Smooth muscle cell of trachea (primary cell): ENCODE measurements at places on chromosomes 5 and 9. TPM values are rescaled to one million over a fixed set of nuclear protein-coding genes. Genes with fewer than 3 reads are reported as not detected.

Gene NAIP
- total RNA-seq, result 2.5 and 8.7 TPM in 2 replicates

Gene PLK2
- 55.7 and 536 TPM in 2 replicates for total RNA-seq

Gene PCDHB9
- under 0.01 and 0.17 TPM in 2 replicates for total RNA-seq

Gene CDH9
- not detected in 2 replicates for total RNA-seq

Gene TMCO6
- 9.3 and 12.5 TPM in 2 replicates for total RNA-seq

Gene PNPLA7
- 1.3 and 2.0 TPM in 2 replicates for total RNA-seq

Gene PCDHGA12
- 26.0 and 35.4 TPM in 2 replicates for total RNA-seq

Gene TAL2
- total RNA-seq, result 0.29 TPM in 1 of 2 replicates, not detected in the other

Gene MZB1
- total RNA-seq, result not detected in 2 replicates

Gene TSLP
- total RNA-seq, result 5.7 and 6.5 TPM in 2 replicates

Gene LHX3
- under 0.01 TPM in 1 of 2 replicates, not detected in the other for total RNA-seq

Gene ADCY2
- 0.15 and 0.66 TPM in 2 replicates for total RNA-seq

Gene FOXD4L6
- not detected in 2 replicates for total RNA-seq

Gene XRCC4
- total RNA-seq, result 6.6 and 19.6 TPM in 2 replicates

Gene PALM2AKAP2
- total RNA-seq, result 4.4 and 5.1 TPM in 2 replicates

Gene IFNA21
- total RNA-seq, result not detected in 2 replicates

Gene FREM1
- total RNA-seq, result 0.15 and 0.17 TPM in 2 replicates

Gene IRX2
- total RNA-seq, result 2.0 and 6.1 TPM in 2 replicates

Gene NR5A1
- total RNA-seq, result not detected in 2 replicates

Gene CRB2
- total RNA-seq, result not detected in 2 replicates

Gene PIP5KL1
- 3.3 and 6.1 TPM in 2 replicates for total RNA-seq

Gene ORM1
- not detected in 2 replicates for total RNA-seq

Gene GLDC
- total RNA-seq, result 0.50 and 0.58 TPM in 2 replicates

Gene NMUR2
- not detected in 2 replicates for total RNA-seq

Gene OR13C8
- not detected in 2 replicates for total RNA-seq

Gene GMCL2
- under 0.01 TPM in 1 of 2 replicates, not detected in the other for total RNA-seq

Gene ADAMTS6
- total RNA-seq, result 33.2 and 52.8 TPM in 2 replicates

Gene IRX1
- total RNA-seq, result not detected in 2 replicates

Gene HRH2
- total RNA-seq, result not detected in 2 replicates

Gene LRSAM1
- 19.6 and 21.2 TPM in 2 replicates for total RNA-seq

Gene CCDC152
- total RNA-seq, result 5.8 and 8.0 TPM in 2 replicates

Gene DBN1
- 125 and 183 TPM in 2 replicates for total RNA-seq

Gene RASGRF2
- 7.7 and 9.1 TPM in 2 replicates for total RNA-seq

Gene CAMK2A
- total RNA-seq, result 1.5 and 3.8 TPM in 2 replicates

Gene SPATA31D4
- not detected in 2 replicates for total RNA-seq

Gene GRXCR2
- total RNA-seq, result not detected in 2 replicates

Gene SLC6A3
- under 0.01 TPM in 1 of 2 replicates, not detected in the other for total RNA-seq

Gene IFNA2
- not detected in 2 replicates for total RNA-seq

Gene GOLM1
- 50.2 and 54.6 TPM in 2 replicates for total RNA-seq

Gene PDCD1LG2
- 5.3 and 6.3 TPM in 2 replicates for total RNA-seq
